Myocyte (in vitro differentiated cells): ENCODE measurements at places on chromosomes 16 and 17.

DNA sequence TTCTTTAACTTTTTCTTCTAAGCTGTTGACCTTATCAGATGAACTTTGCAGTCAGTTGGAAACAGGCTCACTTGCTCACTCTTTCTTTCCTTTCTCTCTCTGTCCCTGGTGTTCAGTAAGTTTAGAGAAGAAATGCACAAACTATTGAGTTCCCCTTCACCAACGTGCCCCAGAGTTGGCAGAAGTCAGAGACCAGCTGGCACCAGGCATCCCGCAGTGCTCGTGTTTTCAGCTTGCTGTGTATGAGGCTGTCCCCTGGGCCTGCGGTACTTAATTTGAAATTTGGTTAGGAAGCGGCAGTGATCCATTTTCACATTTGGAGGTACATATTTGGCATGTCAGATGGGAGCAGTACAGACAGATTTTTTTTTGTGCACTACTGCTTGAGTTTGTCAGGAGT lies 258.6 kb downstream of the SNX29 start:
- DNase-seq: peak; percentile 83

DNA sequence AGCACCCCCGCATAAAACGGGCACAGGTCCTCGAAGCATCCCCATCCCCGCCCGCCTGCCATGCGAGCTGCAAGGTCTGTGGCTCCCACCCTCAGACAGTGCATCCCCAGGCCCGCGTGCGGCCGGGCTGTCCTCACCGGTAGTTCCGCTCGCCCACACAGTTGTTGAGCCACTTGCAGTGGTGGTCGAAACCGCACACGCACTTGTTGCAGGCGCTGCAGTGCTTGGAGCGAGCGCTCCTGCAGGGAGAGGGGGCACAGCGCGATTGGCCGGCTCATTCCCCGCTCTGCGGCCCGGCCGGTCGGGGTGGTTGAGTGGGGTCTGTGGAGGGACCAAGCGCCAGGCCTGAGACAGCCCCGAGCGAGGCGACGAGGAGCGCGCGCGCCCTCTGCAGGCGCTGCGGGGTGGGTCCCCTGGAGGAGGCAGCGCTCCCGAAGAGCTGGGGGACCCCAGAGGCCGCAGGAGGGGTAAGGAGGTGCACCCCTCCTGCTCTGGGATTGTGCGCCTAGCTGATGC lies 6.0 kb upstream of the TPPP3 start:
- DNase-seq: no peak

- peak; percentile 83 for DNase-seq
Observed at GRCh38 chr17:888998-889441, 90.6 kb downstream of the NXN start.

- no peak for DNase-seq
Observed at GRCh38 chr17:40110026-40110845, 9.8 kb upstream of the NR1D1 start.
